ENCODE measurements at places on chromosomes 12 and 14.
A peak's percentile ranks its signal among the peaks of the same experiment; 100 is the strongest.

DNA sequence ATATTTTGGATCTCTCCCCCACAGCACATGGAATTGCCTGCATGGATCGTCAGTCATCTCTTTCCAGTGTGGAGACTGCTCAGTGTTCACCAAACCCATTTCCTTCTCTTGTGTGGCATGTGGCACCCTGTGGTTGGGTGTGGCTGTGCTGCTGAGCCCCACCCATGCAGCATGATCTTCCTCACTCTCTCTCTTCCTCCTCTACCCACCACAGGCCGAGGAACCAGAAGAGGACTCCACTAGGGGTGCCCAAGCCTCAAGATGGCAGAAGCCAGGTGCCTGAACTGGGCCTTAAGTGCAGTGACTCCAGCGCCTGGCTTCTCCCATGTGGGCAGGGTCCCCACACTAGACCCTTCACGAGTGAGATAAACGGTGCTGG, 66.8 kb upstream of the GPR68 start:
- no peak for DNase-seq

- no peak for DNase-seq
Observed at GRCh38 chr12:104704224-104704779, 247.6 kb downstream of the CHST11 start.

DNA sequence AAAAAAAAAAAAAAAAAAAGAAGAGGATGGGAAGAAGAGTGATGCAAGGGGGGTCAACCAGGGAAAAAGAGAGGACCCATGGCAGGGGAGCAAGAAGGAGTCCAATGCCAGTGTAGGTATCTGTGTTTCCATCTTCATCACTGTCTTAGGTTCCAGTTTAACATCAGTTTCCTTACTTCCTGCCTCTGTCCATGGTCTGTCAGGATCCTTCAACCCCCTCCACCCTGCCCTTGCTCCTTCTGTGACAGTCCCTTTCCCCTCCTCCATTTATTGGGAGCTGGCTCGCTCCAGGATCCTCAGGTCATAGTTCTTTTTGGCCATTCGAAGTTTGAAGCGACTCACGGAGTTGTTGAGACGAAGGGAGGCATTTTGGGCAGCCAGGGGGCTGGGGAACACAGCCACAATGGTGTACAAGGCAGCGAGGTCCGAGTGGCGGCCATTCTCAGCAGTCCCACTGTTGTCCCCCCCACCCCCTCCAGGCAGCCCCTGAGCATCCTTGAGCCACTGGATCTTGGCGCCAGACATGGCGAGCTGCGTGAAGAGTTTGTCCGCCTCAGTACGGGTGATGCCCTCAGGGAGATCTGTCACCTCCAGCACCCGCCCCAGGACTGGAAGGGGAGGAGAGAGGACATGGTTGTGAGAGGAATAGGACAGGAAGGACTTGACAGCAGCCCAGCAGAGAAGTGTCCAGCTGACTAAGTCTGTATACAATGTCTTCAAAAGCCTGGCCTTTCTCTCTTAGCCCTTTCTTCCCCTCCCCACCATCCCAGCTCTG, 3.7 kb upstream of the STAC3 start:
- DNase-seq = no peak

DNA sequence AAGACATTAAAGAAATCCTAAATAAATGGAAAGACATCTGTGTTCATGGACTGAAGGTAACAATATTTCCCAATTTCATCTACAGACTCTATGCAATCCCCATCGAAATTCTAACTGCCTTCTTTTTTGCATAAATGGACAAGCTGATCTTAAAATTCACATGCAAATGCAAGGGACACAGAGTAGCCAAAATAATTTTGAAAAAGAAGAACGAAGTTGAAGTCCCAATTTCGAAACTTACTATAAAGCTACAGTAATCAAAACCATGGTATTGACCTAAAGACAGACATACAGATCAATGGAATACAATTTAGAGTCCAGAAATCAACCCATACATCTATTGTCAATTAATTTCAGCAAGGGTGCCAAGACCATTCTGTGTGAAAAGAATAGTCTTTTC, 16.4 kb upstream of the CD27 start:
- no peak for DNase-seq

- no peak for DNase-seq
Observed at GRCh38 chr12:82458101-82458500, 99.8 kb downstream of the METTL25 start.

DNA sequence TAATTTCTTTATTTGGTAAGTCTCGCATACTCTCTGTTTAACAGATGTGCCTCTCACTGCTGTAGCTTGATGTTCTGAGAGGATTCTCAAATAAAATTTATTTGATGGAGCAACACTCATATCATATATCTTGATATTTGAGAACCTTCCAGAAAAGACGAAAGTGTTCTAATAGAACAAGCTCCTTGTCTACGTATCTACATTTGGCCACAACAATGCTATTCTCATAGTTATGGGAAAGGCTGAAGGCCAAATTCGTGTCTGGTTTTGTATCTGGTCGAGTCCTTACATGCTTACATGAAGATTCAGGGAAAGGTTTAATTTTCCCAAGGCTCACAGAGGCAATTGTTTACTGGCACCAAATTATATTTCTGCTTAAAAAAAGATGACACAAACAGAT, 186.7 kb upstream of the SLC38A2 start:
- no peak for DNase-seq

- peak; percentile 50 for DNase-seq
Observed at GRCh38 chr14:30283822-30284446, 275.0 kb upstream of the G2E3 start.

All from A549 (cell line).